ENCODE measurements at places on chromosomes 3 and 15.

GRCh38 chr3:100209948-100210771 lies 50.6 kb upstream of the TBC1D23 start:
- no peak for DNase-seq

DNA sequence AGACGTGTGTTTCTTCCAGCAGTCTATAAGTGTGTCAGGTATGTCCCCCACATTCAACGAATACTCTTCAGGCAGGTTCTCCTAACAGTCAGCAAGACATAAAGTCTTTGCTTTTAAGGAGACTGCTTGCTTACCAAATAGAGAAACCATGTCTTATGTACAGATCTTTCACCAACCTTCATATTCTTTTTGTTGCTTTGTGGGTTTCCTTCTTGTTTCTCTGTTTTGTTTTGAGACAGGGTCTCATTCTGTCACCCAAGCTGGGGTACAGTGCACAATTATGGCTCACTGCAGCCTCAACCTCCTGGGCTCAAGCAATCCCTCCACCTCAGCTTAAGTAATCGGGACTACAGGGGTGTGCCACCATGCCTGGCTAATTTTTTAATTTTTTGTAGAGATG lies 14.3 kb downstream of the DYNC1LI1 start:
- DNase-seq = no peak

GRCh38 chr3:53800041-53800906 lies 45.9 kb downstream of the CHDH start:
- DNase-seq = no peak

GRCh38 chr3:46632792-46633191 lies 20.5 kb downstream of the FAM240A start:
- DNase-seq = no peak

DNA sequence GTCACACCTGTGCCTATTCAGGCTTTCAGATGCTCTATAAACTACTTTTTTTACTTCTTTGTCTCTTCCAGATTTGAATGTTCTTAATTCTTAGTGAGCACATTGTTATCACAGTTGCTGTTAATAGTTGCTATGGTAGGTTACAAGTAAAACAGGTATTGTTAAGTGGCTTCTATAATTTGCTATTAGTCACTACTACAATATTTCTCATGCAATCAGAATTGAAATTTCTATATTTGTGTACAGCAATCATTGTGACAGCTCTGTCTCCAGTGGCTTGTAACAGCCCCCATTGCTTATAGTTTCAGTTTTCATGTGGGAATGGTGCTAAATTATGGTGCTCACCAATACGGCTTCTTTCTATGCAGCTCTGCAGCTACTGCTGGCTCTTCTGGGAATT lies 318.4 kb upstream of the GOLIM4 start:
- no peak for DNase-seq

DNA sequence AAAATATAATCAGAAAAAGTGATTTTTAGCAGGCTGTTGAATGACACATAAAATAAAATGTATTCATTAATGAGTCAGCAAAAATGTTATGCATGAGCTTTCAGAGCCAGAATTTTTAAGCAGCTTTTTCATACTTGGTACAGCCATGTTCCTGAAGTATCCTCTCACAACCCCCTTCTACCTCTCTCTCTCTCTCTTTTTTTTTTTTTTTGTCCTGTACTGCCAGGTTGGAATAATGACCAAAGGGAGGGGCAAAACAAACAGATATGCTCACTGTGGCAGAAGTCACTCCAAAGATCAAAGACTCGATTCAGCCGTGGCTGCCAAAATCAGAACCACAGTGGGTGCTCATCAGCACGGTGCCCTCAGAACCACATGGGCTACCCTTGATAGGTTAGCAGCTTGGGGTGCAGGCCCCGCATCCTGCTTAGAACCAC lies 383.0 kb downstream of the ZBTB20 start:
- no peak for DNase-seq

GRCh38 chr3:9327578-9327977 lies 35.3 kb upstream of the THUMPD3 start:
- DNase-seq = no peak

DNA sequence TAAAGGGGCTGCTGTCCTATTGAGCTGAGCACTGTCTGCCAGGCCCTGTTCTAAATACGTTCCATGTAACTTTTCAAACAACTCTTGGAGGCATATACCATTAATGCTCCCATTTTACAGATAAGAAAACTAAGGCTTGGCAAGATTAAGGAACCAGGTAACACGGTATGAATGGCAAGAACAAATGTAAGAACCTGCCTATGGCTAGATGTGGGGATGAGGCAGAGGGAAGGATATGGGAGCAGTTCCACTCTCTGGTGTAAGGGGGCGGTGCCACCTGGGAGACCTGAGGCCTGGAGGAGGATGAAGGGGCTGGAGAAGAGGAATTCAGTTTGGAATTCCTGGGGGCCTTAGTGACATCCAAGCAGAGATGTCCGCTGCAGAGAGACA lies 3.8 kb upstream of the LMAN1L start:
- no peak for DNase-seq

Data from left kidney (tissue), 8 donors.